Cerebellar cortex (tissue), 1 donor: ENCODE measurements at places on chromosomes 16 and 17.

DNA sequence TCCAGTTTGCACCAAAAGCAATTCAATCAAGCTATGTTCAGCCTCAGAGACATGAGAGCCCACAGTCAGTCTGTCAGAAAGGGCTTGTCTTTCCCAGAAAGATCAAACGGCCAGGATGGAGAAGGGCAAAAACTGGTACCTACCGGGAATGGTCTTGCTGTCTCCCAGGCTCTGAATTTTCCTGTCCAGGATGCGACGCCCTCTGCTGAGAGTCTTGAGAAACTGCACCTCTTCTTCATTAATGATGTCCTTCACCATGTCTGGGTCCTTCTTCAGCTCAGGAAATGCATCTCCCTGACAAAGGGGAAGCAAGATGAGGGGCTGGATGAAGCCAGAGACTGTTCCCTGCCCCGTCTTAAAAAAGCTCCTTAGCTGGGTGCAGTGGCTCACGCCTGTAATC, 15.8 kb upstream of the EXOSC6 start:
- peak; percentile 61 for DNase-seq

DNA sequence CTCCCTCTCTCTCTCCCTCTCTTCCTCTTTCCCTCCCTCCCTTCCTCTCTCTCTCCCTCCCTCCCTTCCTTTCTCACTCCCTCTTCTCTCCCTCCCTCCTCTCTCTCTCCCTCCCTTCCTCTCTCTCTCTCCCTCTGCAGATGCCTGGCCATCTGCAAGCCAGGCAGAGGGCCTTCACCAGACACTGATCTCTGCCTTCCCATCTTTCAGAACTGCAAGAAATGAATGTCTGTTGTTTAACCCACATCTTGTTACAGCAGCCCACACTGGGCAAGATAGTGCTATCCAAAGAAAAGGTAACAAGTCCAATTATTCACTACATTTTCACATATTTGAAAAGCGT, 26.2 kb upstream of the CDRT4 start:
- DNase-seq, result no peak

GRCh38 chr17:2709183-2709661, 2.3 kb downstream of the CLUH start:
- DNase-seq, result no peak

DNA sequence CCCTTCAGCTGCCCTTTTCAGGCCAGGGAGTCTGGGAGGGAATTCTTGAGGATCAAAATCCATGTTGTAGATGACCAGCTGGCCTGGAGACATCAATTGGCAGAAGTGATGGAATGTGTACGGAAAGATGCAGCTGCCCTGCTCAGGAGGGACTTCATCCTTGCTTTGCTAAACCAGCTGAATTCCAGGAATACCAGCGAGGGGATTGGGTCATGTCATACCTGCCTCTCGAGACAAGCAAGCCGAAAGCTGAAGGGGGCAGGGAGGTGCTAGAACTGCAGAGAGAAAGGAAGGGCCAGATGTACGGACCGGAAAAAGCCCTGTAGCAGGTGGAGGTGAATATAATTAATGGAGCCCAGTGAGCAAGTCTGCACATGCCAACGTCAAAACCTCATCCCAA, 25.6 kb upstream of the NTN1 start:
- DNase-seq, result no peak
